Activated CD8-positive, alpha-beta memory T cell treated with anti-CD3 and anti-CD28 coated beads for 1 hour (primary cell): ENCODE measurements at places on chromosomes 7 and 10.
A peak's percentile ranks its signal among the peaks of the same experiment; 100 is the strongest.

DNA sequence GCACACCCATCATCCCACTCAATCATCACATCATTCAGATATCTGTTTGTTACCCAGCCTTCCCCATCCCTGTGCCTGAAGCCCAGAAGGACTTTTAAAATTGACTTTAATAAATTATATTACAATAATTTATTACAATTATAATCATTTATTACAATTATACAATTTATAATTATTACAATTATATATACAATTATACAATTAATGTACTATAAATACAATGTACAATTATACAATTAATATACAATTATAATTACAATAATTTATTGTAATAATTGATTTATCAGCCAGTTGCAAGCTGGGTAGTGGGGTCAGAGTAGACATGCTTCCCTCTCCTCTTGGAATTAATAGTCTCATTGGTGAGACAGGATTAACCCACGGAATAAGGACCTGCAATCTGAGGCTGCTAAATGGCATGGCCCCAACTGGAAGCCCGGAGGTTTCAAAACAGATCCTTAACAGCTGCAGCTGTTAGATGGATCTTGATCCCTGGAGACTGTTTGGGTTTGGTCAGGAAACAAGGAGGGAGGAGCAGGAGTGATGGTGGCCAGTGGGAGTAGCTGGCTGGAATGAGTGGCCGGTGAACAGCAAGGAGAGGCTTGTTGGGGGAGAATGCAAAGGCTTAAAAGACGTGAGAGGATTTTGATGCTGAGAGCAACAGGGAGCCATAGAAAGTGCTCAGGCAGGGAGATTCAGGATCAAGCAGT, 402.8 kb upstream of the PODXL start:
- DNase-seq: no peak

DNA sequence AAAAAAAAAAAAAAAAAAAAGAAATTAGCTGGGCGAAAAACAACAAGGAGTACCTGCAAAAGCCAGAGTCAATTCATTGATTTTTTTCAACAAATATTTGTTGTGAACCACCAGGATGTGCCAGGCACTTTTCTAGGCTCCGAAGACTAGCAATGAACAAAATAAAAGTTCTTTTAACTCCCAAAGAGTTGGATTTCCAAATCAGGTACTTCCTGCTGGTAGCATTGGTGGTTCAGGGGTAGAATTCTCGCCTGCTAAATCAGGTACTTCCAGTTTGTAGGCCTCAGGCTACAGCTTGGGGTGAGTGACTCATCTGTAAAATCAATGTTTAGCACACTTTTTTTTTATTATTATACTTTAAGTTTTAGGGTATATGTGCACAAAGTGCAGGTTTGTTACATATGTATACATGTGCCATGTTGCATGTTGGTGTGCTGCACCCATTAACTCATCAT, 10.9 kb downstream of the PPA1 start:
- no peak for DNase-seq

DNA sequence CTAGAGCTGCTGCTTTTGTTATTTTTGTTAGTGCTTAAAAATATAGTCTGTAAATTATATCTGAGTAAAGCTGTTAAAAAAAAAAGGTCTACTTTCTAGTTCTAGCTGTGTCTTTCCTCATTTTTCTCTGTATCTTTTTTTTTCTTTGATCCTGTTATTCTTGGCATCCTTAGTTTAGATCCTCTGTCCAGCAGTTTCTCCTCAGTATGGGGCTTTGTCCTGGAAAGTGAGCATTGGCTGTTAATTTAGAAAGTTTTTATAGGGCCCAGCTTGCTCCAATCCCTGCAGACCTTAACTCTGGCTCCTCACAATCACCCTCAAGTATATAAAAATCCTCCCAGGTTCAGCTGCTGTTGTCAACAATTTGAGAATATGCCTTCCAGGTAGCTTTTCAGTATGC, 23.5 kb downstream of the DDX50 start:
- no peak for DNase-seq

- DNase-seq: no peak
These were observed 2.5 kb downstream of the H2BK1 start for GRCh38 chr7:151207804-151208203.

DNA sequence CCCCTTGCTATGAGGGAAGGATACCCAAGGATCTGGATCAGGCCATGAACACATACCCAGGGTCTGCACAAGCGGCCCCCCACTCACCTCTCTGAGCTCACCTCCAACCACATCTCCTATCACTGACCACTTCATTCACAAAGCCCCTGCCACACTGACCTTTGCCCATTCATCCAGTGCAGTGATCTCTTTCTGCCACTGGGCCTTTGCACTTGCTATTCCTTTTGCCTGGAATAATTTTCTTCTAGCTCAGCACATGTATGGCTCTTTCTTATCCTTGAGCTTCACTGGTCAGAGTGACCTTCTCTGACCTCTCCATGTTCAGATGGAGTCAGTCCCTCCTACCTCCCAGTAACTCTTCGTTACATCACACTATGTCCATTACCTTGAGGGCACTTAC, 48.3 kb downstream of the ADRA2A start:
- DNase-seq: no peak

- no peak for DNase-seq
These were observed 9.5 kb upstream of the INTS1 start for GRCh38 chr7:1513657-1514095.

GRCh38 chr7:36683111-36683510, 41.2 kb downstream of the AOAH start:
- DNase-seq: no peak

GRCh38 chr7:18040196-18040595, 12.6 kb upstream of the PRPS1L1 start:
- no peak for DNase-seq

DNA sequence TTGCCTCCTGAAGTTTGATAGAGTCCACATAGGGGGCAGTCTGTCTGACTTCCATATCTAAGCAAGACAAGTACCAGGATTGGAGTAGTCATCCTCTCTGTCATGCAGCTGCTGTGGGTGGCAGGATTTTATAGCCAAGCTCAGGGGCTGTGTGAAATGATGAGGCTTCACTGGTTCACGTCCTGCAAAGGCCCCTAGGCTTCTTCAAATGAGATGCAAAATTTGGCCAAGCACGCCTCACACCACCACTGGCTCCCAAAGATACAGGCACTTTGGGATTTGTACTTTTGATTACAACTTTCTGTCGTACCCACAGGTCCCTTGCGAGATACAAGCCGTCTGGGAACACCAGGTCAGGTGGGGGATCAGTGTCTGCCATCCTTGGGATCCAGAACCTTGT, 67.1 kb downstream of the WDFY4 start:
- no peak for DNase-seq

GRCh38 chr10:35386594-35387174, 50.4 kb downstream of the CCNY start:
- no peak for DNase-seq

DNA sequence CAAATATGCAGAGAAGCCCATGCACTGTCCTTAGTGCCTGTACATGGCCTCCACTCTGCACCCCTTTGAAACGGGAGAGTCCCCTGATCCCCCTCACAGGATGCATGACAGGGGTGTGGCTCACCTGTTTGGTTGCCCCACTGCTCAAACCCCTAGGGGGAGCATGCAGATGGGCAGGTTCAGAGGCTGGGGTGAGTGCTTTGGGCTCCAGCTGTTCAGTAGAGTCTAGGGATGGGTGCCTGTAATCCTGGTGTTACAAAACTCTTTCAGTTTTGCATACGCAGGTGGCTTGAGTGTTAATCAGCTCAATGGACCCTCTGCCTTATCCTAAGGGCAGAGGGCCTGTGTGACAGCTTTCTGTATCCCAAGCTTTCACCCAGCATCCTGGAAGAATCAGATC, 7.8 kb upstream of the SFTPA1 start:
- DNase-seq: no peak

- no peak for DNase-seq
These were observed at the start of gene GPR26 for GRCh38 chr10:123666318-123667236. GPR26 (plus strand) TSS chr10:123666355; CDS start chr10:123666408, 53 bp downstream.

- no peak for DNase-seq
These were observed 131.1 kb upstream of the MGMT start for GRCh38 chr10:129335942-129336341.

DNA sequence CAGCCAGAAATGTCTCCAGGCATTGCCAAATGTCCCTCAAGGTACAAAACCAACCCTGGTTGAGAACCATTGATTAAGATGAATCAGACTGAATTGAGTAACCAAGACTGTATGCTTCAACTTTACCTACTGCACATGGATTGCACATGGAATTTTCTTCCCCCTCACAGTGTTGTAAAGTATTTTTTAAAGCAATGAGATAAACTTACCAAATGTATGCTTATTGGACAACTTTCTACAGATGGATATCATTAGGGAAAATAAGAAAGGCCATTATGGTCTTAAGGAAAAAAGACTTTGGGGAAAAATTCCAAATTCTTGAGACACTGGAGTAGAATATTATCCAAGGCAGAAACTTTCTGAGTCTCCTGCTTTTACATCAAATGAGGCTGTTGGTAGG, 20.9 kb upstream of the MTPN start:
- no peak for DNase-seq

- DNase-seq: no peak
These were observed 39.1 kb downstream of the VWC2 start for GRCh38 chr7:49812534-49812933.

GRCh38 chr10:54843085-54843646, 42.1 kb upstream of the PCDH15 start:
- DNase-seq: no peak

- no peak for DNase-seq
These were observed 138.7 kb downstream of the MAPK8 start for GRCh38 chr10:48444861-48445841.

- DNase-seq: no peak
These were observed 3.5 kb upstream of the GDF2 start for GRCh38 chr10:47318706-47319105.

GRCh38 chr7:44706788-44707557, 41.7 kb upstream of the ZMIZ2 start:
- no peak for DNase-seq

DNA sequence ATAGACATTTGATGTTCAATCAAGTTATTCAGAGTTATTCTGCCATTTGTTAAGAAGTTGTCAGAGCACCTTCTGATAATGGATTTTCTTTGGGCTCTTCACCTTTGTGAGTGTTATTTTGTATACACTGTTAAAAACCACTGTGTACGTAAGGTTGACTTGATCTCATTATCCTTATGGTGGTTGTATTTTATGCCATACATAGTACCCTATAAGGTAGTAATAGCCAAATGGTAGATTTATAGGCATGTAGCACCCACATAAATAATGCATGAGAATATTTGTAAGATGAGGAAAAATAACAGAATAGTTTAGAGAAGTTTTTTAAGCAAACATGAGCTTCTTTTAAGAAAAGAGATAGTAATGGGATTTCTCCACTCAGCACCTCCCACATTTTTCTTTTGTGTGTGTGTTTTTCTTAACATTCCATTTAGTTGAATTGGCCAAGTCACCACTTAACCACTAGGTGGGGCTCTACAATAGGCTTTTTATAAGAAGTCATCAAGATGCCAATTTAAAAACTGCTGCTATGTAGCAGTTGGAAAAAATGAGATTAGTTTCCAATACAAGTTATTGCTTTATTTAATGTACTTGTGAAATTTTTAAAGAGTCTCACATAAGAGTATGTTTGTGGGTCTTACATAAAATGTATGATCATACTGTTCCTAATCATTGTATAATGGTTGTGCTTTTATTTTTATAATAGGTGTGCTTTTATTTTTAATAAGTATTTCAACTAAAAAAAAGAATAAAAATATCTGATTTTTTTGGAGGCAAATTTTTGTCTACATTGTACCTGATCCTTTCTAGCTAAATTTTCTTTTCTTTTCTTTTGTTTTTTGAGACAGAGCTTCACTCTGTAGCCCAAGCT, 41.1 kb upstream of the STMP1 start:
- DNase-seq: no peak

GRCh38 chr7:2687881-2688318, at the start of gene AMZ1:
AMZ1 (plus strand) TSS chr7:2688202; CDS start chr7:2700452, 12,250 bp downstream.
- no peak for DNase-seq

DNA sequence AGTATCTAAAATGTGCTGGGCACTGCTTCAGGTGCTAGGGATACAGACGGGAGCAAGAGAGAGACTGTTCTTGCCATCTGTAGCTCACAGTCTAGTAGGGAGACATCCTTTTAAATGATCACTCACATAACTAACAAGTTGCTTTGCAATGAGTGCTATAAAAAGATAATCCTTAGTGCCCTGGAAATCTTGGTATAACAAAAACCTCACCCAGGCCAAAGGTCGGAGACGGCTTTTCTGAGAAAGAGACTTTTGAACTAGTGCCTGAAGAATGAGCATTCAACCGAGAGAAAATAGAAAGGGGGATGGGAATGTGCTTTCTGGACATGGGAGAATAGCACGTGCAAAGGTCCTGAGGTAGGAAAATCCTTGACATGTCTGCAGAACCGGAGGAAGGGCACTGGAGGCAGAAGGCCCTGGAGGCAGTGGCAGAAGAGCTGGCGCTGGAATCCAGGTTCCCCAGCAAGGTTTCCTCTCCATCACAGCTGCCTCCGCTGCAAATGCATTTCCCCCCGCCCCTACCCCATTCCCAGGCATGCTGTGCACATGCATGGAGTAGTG, 89.4 kb downstream of the COL13A1 start:
- DNase-seq: no peak

- no peak for DNase-seq
These were observed 736 bp upstream of the ITIH5 start for GRCh38 chr10:7667262-7668141.

- DNase-seq: no peak
These were observed 29.5 kb upstream of the LEP start for GRCh38 chr7:128211626-128212025.

DNA sequence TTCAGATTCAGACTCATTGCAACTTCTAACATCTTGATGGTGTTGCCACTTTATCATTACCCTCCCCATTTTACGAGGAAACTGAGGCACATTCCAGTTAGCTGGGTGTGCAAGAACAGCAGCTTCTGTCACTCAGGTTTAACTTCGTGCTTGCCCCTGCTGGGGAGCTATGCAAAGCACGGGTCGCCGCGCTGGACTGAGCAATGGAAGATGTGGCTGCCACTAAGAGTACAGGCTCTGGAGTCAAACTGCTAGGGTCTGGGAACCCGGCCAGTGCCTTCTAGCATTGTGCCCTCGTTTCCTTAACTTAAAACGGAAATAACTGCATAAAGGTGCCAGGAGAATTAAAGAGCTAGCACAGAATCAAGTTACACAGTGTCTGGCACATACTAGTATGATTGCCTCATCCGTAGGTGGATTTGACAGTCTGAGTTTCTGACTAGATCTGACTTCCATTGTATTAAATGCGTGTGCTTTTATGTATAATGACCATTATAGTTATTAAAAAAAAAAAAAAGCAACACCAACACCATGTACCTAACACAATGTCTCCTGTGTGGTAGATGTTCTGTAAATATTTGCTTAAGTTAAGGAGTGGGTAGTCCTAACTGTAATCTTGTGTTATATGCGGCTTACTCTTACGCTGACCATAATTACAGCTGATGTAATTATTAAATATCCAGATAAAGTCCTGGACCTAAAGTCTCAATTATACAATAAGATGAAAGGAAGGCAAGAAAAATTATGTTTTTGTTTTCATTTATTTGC, 842 bp downstream of the ZNF22 start:
- peak; percentile 29 for DNase-seq

- no peak for DNase-seq
These were observed 35.2 kb upstream of the EBLN1 start for GRCh38 chr10:22252801-22253579.
